CD4-positive, alpha-beta memory T cell (primary cell): ENCODE measurements at places on chromosomes 7 and 10.

DNA sequence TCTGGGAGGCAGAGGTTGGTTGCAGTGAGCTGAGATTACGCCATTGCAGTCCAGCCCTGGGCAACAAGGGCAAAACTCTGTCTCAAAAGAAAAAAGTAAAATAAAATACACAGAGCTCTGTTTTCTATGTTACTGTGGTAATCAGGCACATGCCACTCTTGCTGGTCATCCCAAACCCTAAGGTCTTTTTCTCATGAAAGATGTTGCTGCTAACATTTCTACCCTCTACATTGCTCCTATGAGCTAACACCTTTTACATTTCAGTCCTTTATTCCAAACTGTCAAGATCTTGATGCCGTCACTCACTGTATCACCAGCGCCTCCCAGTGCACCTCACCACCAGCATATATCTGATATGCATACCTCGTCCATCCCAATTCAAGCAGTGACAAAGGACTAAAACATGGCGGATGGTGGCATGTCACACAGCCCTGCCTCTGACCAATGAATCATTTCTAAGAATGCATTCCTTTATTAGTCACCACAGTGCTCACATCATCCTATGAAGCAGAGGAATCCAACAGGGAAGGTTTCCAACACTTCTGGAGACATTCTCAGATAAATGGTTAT, 4.3 kb downstream of the DAGLB start:
- DNase-seq: no peak

DNA sequence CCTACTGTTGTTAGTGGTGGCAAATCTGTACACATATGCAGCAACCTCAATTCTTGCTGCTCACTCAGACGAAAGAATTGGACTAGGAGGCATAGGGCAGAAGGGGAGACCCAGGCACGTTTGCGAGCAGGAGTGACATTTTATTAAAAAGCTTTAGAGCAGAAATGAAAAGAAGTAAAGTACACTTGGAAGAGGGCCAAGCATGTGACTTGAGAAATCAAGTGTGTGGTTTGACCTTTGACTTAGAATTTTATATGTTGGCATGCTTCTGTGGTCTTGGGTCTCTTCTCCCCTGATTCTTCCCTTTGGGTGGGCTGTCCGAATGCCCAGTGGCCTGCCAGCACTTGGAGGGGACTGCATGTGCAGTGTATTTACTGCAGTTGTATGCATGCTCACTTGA, 205.5 kb upstream of the SEMA3D start:
- no peak for DNase-seq

DNA sequence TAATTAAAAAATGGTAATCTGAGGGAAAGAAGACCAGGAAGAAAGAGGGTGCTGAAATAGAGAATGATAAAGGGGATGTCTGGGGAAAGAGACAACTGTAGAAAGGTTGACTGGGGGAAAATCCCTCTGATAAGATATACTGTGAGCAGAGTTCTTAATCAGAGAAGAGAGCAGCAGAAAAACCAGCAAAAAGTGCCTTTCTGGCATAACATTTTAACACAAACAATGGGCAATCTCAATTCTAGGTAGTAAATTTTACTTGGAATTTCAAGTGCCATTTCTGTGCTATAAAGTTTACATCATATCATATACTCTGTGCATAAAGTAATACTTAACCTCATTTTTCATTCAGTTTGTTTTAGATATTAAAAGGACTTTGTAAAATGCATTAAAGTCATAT, 251.9 kb upstream of the HGF start:
- DNase-seq: no peak

- peak; percentile 82 for DNase-seq
These were observed 37.7 kb downstream of the AGAP3 start for GRCh38 chr7:151123822-151124464.

- DNase-seq: no peak
These were observed 81.6 kb downstream of the EBF3 start for GRCh38 chr10:129882291-129883010.

- DNase-seq: no peak
These were observed 44.9 kb downstream of the POLR1F start for GRCh38 chr7:19663816-19664462.

DNA sequence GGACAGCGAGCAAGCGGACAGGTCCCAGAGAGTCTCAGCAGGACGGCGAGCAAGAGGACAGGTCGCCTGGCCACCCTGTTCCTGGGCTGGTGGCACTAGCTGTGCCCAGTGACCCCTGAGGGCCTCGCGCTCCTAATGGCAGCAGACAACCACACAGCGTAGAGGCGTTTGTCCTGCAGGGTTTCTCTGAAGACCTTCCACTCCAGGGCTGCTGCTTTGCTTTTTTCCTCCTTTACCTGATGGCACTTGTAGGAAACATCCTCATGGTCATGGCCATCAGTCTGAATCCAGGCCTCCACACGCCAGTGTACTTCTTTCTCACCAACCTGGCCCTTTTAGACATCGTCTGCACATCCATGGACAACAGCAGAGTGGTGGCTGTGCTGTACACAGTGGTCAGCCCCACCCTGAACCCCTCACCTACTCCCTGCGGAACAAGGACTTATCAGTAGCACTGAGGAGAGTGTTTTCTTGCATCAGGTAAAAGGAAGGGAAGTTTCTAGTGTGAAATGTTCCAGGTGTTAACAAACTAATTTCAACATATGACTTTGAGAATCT, 27.4 kb downstream of the SCART1 start:
- no peak for DNase-seq

- DNase-seq: no peak
These were observed 90.3 kb upstream of the ADAM12 start for GRCh38 chr10:126478546-126478945.

- DNase-seq: no peak
These were observed 42.9 kb downstream of the NRCAM start for GRCh38 chr7:108413337-108413736.

- DNase-seq: no peak
These were observed 295.6 kb downstream of the PRKG1 start for GRCh38 chr10:51369903-51370302.

DNA sequence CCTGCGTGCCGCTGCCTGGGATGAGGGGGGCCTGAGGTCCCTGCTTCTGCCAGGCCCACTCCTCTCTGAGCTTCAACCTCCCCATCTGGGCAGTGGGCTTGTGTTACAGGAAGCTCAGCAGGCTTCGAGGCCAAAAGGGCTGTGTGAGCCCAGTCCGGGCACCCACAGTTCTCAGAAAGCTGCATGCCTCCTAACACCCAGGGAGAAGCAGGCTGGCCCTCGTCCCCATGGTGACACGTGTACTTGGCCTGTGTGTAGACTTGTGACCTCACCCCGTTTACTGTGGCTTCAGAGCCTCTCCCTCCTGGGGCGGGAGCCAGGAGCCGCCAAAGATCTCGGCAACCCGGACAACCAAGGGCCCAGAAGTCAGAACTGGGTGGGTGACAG, 2.2 kb upstream of the GRIFIN start:
- no peak for DNase-seq
